Dermis lymphatic vessel endothelial cell (primary cell): ENCODE measurements at places on chromosomes 1 and 21. TPM values are rescaled to one million over a fixed set of nuclear protein-coding genes. Genes with fewer than 3 reads are reported as not detected.

Gene LCE2C
- total RNA-seq, result not detected in 2 replicates

Gene PAQR6
- 0.33 and 0.52 TPM in 2 replicates for total RNA-seq

Gene IFI44L
- 0.11 TPM in 1 of 2 replicates, not detected in the other for total RNA-seq

Gene VAV3
- total RNA-seq, result 75.4 and 90.8 TPM in 2 replicates

Gene UTS2
- 0.33 TPM in 1 of 2 replicates, not detected in the other for total RNA-seq

Gene CELA3B
- total RNA-seq, result 0.09 TPM in 1 of 2 replicates, not detected in the other

Gene GUCA2A
- total RNA-seq, result not detected in 2 replicates

Gene PGBD5
- under 0.01 and 0.09 TPM in 2 replicates for total RNA-seq

Gene C1QB
- total RNA-seq, result not detected in 2 replicates

Gene MAEL
- total RNA-seq, result not detected in 2 replicates

Gene OLFML2B
- total RNA-seq, result 0.09 and 0.22 TPM in 2 replicates

Gene ANGPTL3
- not detected in 2 replicates for total RNA-seq

Gene CFHR3
- total RNA-seq, result not detected in 2 replicates

Gene PTAFR
- 0.09 and 0.11 TPM in 2 replicates for total RNA-seq

Gene ZBTB37
- total RNA-seq, result 4.9 and 5.2 TPM in 2 replicates
